ENCODE measurements at places on chromosomes 7 and 10.

- no peak for DNase-seq
These were observed 25.6 kb downstream of the CDNF start for GRCh38 chr10:14812271-14812670.

GRCh38 chr7:155208681-155209477 is 88.8 kb upstream of the INSIG1 start:
- DNase-seq: no peak

DNA sequence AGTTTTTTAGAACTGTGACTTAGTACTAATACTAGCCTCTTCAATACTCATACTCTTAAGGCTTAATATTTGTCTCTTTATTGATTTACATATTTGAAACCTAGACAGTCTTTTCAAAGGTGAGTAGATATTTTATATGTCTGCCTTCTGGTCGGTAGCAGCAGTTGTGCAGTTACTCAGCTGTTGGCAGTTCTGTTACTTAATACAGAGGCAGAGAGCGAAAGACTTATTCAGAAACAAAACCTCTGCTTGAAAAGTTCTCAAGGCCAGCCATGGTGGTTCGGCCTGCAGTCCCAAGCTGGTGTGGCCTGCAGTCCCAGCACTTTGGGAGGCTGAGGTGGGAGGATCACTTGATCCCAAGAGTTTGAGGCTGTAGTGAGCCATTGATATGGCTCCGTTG is 84.2 kb downstream of the AUTS2 start:
- no peak for DNase-seq

- DNase-seq: no peak
These were observed 2.5 kb downstream of the EIF3B start for GRCh38 chr7:2357165-2357564.

- no peak for DNase-seq
These were observed 509.3 kb upstream of the KLF6 start for GRCh38 chr10:4294271-4294670.

GRCh38 chr7:92987538-92987937 is 130.2 kb downstream of the SAMD9 start:
- no peak for DNase-seq

DNA sequence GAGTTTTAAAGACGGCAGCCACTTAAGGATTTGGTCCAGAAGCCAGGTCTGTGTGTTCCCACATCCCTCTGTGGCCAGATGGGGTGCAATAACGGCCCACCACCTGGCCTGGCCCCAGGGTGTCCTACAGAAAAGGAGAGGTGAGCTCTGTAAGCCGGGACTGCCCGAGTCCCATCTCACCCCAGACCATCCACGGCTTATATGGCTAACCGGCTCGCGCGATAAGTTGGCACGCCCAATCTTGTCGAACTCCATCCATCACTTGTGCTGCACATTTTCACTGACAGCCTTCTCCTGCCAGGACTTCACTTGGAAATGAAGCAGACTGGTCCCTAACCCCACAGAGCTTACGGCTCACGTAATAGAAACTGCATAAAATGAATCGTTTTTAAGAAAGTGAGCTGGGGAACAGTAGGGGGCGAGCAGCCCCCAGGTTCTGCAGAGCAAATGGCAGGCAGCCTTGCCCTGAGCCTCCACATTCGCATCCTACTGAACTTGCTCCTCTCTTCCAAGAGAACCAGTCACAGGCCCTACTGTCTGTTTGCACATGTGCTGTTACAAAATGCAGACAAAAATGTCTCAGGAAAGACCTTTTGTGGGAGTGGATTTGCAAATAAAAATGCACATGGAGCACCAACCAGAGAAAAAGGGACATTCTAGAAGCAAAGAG is 98.2 kb downstream of the TNS3 start:
- no peak for DNase-seq

GRCh38 chr7:22860337-22860736 is 37.7 kb upstream of the TOMM7 start:
- no peak for DNase-seq

- no peak for DNase-seq
These were observed 52.6 kb downstream of the INPP5A start for GRCh38 chr10:132590094-132590751.

GRCh38 chr7:40839881-40840280 is 705.1 kb downstream of the SUGCT start:
- DNase-seq: no peak
